ENCODE measurements at places on chromosomes 5 and 9.

- no peak for DNase-seq
These were observed 26.6 kb upstream of the ARHGEF28 start for GRCh38 chr5:73599380-73599779.

DNA sequence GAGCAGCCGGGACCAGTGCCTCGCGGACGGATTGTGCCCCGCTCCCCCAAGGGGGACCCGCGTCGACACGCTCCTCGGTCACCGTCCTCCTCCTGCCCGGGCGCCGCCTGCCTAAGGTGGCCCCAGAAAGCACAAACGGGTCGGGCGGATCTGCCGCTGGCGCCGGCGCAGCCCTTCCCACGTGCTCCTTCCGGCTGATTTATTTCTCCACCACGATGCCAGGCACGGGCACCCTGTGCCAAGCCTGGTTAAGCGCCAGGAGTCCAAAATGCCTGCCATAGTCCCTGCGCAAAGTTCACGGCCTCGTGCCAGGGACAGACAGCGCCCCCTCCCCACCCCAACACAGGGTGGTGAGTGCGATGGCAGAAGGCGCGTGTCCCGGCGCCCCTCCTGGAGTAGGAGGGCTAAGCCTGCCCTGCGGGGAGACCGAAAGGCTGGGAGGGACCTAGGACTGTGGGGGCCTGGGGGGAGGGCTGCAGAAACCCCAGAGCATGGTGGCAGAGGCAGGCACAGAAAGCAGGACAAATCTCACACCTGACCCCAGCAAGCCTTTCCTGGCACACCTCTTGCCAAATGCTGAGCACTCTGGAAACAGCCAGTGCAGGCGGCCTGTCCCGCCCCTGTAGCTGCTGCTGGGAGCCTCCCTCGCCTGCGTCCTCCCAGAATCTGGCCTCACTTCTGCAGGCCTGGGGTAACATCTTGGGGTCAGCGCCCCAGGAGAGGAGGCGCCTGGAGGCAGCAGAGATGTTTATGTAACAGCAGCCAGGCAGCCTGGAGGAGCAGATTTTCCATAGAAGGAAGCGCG lies 1.1 kb upstream of the NOTCH1 start:
- DNase-seq: no peak

- DNase-seq: no peak
These were observed 21.6 kb downstream of the KLF9 start for GRCh38 chr9:70392850-70393249.

DNA sequence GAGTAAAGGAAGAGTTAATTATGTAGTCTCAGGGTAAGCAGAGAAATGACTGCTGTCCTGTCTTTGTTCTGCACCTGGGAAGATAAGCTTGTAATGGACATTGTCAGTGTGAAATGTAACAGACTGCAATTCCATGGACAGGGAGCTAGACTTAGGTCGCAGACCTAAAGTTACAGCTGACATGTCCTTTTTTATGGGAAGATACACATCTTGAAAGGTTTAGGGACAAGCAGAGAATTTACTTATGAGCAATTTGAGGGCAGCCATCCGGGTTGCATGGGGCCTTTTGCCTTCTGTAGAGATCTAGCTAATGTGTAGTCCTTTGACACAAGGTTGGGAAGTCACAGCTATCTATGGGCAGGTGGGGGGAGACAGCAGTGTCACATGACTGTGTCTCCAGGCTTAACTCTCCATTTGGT lies 85.7 kb downstream of the SERINC5 start:
- DNase-seq: no peak

- no peak for DNase-seq
These were observed 142.2 kb downstream of the SNX18 start for GRCh38 chr5:54659700-54660131.

DNA sequence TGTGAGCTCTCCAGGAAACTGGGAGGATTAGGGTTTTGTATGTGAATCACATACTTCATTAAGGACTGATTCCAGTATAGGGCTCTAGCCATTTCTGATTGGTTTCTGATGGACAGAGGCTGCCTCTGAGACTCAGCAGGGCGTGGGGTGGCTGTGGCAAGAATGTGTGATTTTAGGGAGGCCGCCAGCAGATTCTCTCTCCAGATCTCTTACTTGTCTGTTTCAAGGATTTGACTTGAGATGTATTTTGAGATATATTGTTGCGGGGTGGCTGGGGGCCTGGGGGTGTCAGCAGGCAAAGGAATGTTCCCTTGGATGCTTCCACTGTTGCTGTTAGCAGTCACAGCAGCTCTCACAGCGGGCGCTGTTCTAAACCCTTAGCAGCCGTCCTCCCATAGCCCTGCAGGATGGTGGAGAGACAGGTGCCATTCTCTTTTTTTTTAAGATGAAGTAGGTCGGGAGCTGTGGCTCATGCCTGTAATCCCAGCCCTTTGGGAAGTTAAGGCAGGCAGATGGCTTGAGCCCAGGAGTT lies 8.0 kb upstream of the HNRNPAB start:
- DNase-seq: no peak

- DNase-seq: no peak
These were observed 88.1 kb downstream of the PAX5 start for GRCh38 chr9:36945999-36946398.

GRCh38 chr5:101271416-101271815 lies 368.3 kb upstream of the ST8SIA4 start:
- no peak for DNase-seq

DNA sequence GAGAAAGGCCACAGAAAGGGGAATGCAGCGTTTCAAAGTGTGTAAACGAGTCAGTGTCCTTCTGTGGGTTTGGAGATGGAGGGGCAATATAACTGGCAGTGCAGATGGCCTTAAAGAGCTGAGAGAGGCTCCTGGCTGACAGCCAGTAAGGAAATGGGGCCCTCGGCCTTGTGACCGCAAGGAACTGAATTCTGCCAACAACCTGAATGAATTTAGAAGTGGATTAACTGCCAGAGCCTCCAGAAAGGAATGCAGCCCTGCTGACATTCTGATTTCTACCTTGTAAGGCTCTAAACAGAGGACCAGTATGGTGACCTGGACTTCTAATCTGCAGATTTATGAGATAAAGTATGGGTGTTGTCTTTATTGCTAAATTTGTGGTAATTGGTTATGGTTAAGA lies 17.5 kb upstream of the NREP start:
- DNase-seq: no peak

- DNase-seq: no peak
These were observed 199.4 kb downstream of the SREK1 start for GRCh38 chr5:66343370-66344071.

GRCh38 chr5:136000932-136001331 lies 27.9 kb upstream of the TGFBI start:
- DNase-seq: no peak

GRCh38 chr5:110458313-110458712 lies 268.2 kb downstream of the TMEM232 start:
- no peak for DNase-seq

- no peak for DNase-seq
These were observed 1059.1 kb upstream of the DMAC1 start for GRCh38 chr9:8858596-8859161.

- DNase-seq: no peak
These were observed 91.2 kb upstream of the CHD1 start for GRCh38 chr5:99019812-99020697.

GRCh38 chr5:17282283-17283120 lies 65.1 kb downstream of the BASP1 start:
- no peak for DNase-seq

- no peak for DNase-seq
These were observed 64.1 kb downstream of the OSTF1 start for GRCh38 chr9:75152416-75152815.

- DNase-seq: no peak
These were observed 91.8 kb upstream of the DMRT1 start for GRCh38 chr9:749716-750115.

GRCh38 chr5:68683632-68684036 lies 410.2 kb upstream of the SLC30A5 start:
- DNase-seq: no peak

- no peak for DNase-seq
These were observed 86.9 kb downstream of the NUDT12 start for GRCh38 chr5:103475629-103476240.

DNA sequence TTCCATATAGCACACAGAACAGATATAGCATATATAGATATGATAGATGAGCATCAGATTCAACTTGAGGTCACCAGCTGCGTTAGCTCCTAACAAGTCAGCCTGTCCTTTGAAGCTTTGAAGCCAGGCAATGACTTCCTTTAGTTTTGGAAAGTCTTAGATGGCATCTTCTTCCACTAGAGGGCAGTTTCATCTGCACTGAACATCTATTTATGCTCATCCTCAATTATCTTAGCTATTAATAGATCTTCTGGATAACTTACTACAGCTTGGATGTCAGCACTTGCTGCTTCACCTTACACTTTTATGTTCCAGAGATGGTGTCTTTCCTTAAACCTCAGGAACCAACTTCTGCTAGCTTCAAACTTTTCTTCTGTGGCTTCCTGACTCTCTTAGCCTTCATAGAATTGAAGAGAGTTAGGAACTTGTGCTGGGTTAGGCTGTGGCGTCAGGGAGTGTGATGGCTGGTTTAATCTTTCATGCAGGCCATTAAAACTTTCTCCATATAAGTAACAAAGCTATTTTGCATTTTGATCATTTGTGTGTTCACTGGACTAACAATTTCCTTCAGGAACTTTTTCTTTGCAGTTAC lies 1401.4 kb downstream of the EFNA5 start:
- DNase-seq: no peak

DNA sequence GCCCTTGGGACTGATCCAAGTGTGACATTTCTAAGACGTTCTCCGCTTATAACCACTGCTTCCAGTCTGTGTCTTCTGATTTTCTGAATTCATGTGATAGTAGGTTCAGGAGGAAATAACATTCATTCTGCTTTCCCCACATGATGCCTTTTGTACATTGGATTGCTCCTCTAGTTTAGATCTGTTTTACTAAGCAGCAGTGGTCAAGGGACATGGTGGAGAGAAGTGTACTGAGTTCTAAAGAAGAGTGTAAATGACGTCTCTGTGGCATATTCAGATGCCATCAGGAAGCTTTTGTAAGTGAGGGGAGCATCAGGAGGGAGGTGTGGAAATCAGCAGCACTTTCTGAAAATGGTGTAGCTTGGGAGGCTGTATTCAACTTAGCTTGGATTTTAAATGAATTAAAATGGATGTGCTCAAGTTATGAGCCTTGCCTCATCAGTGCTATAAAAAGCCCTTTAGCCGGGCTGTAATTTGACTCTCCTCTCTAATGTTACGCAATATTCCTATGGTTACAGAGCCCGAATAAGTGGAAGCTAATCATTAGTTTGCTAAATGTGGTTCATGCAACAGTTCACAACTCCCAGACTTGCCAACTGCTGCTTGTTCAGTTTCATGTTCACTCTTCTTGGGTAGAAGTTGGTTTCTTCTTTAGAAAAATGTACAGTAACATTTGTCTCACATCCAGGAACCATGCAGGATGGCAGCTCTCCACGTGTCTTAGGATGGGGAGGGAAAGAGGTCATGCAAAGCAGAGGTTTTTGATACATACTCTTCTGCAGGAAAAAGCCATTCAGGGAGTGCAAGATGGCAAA lies 281.3 kb downstream of the ARHGAP26 start:
- DNase-seq: peak; percentile 18

- DNase-seq: no peak
These were observed 98.8 kb downstream of the HSD17B3 start for GRCh38 chr9:96202971-96203780.

- DNase-seq: peak; percentile 4
These were observed 488.0 kb downstream of the PRELID2 start for GRCh38 chr5:145347026-145347616.

GRCh38 chr5:77423022-77423750 lies 68.9 kb downstream of the WDR41 start:
- no peak for DNase-seq

DNA sequence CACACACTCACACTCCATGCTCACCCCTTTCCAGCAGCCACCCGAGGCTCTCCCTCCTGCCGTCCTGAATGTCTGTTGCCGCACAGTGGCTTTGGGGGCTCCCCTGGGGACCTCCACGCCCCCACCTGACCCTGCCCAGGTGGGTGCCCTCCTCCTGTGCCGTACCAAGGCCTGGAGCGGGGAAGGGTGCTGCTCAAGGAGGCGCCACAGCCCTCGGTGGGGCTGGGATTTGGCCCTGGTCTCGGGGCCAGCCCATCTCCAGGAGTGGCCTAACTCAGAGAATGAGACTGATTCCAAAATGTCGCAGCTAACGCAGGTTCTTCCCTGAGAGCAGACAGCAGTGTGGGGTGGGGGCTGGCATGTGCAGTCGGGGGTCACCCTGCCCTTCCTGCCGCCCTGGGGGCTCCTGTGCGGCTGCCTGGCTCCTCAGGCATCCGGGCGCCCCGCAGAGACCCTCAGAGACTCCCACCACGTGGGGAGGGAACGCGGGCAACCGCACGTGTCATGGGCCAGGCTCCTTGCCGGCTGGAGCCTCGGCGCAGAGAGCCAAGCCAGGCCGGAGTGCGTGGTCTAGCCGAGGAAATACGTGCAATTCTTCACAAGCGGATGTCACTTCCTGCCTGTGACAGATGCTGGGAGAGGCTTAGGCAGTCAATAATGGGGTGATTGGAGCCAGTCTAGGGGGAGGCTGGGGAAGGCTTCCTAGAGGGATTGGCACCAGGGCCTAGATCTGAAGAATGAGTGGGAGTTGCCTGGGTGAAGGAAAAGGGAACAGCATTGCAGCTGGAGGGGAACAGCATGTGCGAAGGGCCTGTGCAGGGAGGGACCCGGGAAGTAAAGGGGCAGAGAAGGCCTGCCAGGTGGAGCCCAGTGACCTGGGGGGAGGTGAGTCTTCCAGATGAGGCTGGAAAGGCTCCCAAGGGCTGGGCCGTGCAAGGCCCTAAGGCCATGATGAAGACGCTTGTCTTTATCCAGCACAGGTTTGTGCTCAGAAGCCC lies 44.1 kb downstream of the C9orf50 start:
- no peak for DNase-seq

- no peak for DNase-seq
These were observed 146.1 kb downstream of the PBX3 start for GRCh38 chr9:125893277-125893676.

GRCh38 chr9:116555119-116555518 lies 132.0 kb upstream of the TRIM32 start:
- no peak for DNase-seq

DNA sequence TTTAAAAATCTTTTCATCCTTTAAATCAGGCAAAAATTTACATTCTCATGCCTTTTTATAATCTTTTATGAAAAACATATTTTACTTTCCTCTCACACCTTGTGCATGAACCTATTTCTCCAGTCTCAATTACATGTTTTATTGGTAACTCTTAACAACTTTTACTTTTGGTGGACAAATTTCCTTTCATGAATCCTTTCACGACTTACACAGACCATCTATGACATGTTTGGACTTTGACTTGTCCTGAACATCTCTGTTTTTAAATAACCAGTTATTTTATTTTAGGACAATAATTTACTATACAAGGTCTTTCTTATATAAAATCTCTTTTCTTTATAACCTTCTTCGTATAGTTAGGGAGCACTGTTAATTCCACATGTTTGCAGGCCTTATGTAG lies 26.5 kb upstream of the MTMR12 start:
- DNase-seq: no peak

- DNase-seq: peak; percentile 63
These were observed 69.1 kb upstream of the TJP2 start for GRCh38 chr9:69104830-69105527.
